ENCODE measurements at places on chromosomes 2 and 18.

DNA sequence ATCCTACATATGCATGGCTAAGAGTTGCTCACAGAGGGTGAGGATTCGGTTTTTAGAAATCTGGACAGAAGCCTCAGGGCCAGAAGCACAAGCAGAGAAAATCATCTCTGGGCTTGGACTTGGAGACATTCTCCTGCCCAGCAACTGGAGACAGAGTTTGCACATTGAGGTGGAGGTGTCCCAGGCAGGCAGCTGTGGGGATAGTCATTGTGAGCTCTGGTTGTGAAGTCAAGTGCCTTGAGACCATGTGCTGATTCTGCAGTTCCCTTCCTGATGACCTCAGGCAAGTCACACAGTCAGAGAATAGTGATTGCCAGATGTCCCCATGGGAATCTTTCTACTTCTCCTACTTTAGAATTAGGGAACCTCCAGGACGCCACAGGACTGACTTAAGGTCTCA, 108.4 kb upstream of the LDAH start:
- no peaks in the 10 kb centered on the region for H3K27me3 ChIP-seq
- no peak overlapping the region for H3K4me3 ChIP-seq
- H3K36me3 ChIP-seq = no peaks in the 10 kb centered on the region
- no peak for DNase-seq
- H3K4me1 ChIP-seq = no peaks in the 10 kb centered on the region

- no peaks in the 10 kb centered on the region for H3K27me3 ChIP-seq
- no peak overlapping the region for H3K27ac ChIP-seq
- no peaks in the 10 kb centered on the region for H3K4me1 ChIP-seq
- no peak for DNase-seq
- no peak overlapping the region for H3K4me3 ChIP-seq
Observed at GRCh38 chr2:173122936-173123335, 47.3 kb downstream of the MAP3K20 start.

GRCh38 chr2:150595803-150596470, 108.5 kb upstream of the RND3 start:
- no peak overlapping the region for H3K4me3 ChIP-seq
- H3K27ac ChIP-seq = no peak overlapping the region
- H3K36me3 ChIP-seq = no peaks in the 10 kb centered on the region
- H3K27me3 ChIP-seq = no peaks in the 10 kb centered on the region

- H3K36me3 ChIP-seq = no peaks in the 10 kb centered on the region
- H3K4me3 ChIP-seq = no peak overlapping the region
- H3K27ac ChIP-seq = no peak overlapping the region
- no peak for DNase-seq
- H3K27me3 ChIP-seq = no peaks in the 10 kb centered on the region
- no peaks in the 10 kb centered on the region for H3K4me1 ChIP-seq
Observed at GRCh38 chr2:138536302-138536701, 34.7 kb downstream of the SPOPL start.

- no peak for DNase-seq
- no peaks in the 10 kb centered on the region for H3K27me3 ChIP-seq
- no peak overlapping the region for H3K4me3 ChIP-seq
- H3K4me1 ChIP-seq = no peaks in the 10 kb centered on the region
Observed at GRCh38 chr2:122643725-122644329, 888.4 kb downstream of the TSN start.

DNA sequence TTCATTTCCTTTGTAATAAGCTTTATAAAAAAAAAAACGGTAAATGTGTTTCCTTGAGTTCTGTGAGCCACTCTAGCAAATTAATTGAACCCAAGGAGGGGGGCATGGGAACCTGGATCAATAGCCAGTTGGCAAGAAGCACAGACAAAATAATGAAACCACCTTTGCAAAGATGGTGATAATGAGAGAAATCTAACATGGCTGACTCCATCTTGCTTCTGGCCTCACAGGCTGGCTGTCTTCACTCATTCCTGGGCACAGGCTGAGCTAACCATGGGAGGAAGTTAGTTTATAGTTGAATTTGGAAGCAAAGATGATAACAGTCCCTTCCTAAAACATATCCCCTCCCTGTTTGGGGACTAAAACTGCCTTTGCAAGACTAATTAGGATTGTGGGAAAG, 95.1 kb downstream of the B3GNT2 start:
- peaks cover 9% of the 10 kb centered on the region for H3K4me1 ChIP-seq
- no peaks in the 10 kb centered on the region for H3K36me3 ChIP-seq
- H3K4me3 ChIP-seq = no peak overlapping the region
- no peaks in the 10 kb centered on the region for H3K27me3 ChIP-seq
- DNase-seq = no peak
- H3K27ac ChIP-seq = no peak overlapping the region

DNA sequence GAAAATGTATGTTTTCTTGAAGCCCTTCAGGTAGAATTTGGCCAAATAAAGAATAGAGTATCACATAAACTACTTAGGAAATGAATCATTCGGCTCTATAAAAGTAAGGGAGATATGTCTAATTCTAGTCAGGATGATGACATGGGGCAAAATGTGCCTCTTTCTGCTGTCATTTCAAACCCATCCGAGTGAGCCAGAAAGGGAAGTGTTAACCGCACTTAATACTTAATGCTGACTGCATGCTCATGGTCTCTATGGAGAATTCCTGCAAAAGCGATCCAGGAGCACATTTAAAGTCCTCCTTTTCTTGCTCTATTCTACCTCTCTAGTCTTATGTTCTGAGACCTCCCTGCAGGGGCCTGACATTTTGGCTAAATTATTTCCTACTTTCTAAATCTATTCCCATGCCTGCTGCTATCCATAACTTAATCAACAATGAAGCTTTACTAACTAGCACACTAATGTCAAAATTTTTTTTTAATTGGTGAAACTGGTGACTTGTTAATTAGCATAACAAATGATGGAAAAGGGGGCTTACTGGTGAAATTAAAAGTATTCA, 127.4 kb downstream of the CDC42EP3 start:
- H3K27ac ChIP-seq = no peak overlapping the region
- H3K4me1 ChIP-seq = no peaks in the 10 kb centered on the region
- H3K4me3 ChIP-seq = no peak overlapping the region
- no peaks in the 10 kb centered on the region for H3K27me3 ChIP-seq

DNA sequence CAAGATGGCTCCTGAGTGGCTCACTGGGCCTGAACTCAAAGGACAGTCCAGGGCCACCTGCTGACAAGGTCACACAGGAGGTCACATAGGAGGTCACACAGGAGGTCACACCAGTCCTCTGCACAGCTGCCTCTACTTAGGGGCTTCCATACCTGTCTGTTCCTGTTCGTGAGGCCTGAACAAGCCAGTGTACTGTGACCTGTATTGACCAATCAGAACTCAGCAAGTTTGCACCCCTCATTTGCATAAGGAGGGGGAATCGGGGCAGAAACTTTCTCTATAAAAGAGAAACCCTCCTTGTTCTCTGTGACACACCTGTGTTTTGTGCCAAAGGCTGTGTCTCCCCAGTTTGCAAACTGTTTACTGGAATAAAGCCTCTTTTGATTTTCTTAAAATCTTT, 478.9 kb downstream of the EIPR1 start:
- DNase-seq = no peak
- no peak overlapping the region for H3K27ac ChIP-seq
- H3K36me3 ChIP-seq = no peaks in the 10 kb centered on the region

GRCh38 chr2:221077799-221078198, 494.3 kb downstream of the EPHA4 start:
- H3K4me1 ChIP-seq = no peaks in the 10 kb centered on the region
- H3K36me3 ChIP-seq = no peaks in the 10 kb centered on the region
- H3K27ac ChIP-seq = no peak overlapping the region
- no peaks in the 10 kb centered on the region for H3K27me3 ChIP-seq

GRCh38 chr2:219954331-219954730, 326.9 kb downstream of the SLC4A3 start:
- no peaks in the 10 kb centered on the region for H3K36me3 ChIP-seq
- no peak overlapping the region for H3K27ac ChIP-seq
- no peak overlapping the region for H3K4me3 ChIP-seq
- H3K4me1 ChIP-seq = no peaks in the 10 kb centered on the region
- DNase-seq = no peak
- H3K27me3 ChIP-seq = no peaks in the 10 kb centered on the region

DNA sequence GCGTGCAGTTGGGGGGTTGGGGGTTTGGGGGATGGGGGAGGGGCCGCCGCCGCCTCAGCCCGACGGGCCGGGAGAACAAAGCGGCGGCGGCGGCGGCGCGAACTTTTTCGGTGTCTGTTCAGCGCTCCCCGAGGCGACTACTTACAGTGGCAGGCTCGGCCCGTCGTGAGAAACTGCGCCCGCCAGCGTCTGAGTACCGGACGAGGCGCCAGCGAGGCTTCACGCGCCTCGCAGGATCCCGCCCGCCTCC, 172 bp downstream of the PRKD3 start:
- H3K36me3 ChIP-seq = no peaks in the 10 kb centered on the region
- peak overlapping the region; percentile 91 for H3K27ac ChIP-seq
- H3K27me3 ChIP-seq = no peaks in the 10 kb centered on the region

- no peaks in the 10 kb centered on the region for H3K27me3 ChIP-seq
- H3K36me3 ChIP-seq = no peaks in the 10 kb centered on the region
- H3K27ac ChIP-seq = no peak overlapping the region
- no peak overlapping the region for H3K4me3 ChIP-seq
- DNase-seq = no peak
- no peaks in the 10 kb centered on the region for H3K4me1 ChIP-seq
Observed at GRCh38 chr18:55489034-55489986, 98.7 kb downstream of the TCF4 start.

GRCh38 chr2:170554278-170554955, 160.7 kb upstream of the SP5 start:
- no peak overlapping the region for H3K4me3 ChIP-seq
- DNase-seq = peak; percentile 53
- H3K27ac ChIP-seq = peak overlapping the region; percentile 46
- H3K4me1 ChIP-seq = peaks cover 4% of the 10 kb centered on the region
- H3K27me3 ChIP-seq = no peaks in the 10 kb centered on the region

GRCh38 chr2:64970495-64970894, 18.7 kb upstream of the SLC1A4 start:
- no peaks in the 10 kb centered on the region for H3K27me3 ChIP-seq
- H3K27ac ChIP-seq = no peak overlapping the region
- no peak for DNase-seq
- H3K4me3 ChIP-seq = no peak overlapping the region
- H3K4me1 ChIP-seq = no peaks in the 10 kb centered on the region

DNA sequence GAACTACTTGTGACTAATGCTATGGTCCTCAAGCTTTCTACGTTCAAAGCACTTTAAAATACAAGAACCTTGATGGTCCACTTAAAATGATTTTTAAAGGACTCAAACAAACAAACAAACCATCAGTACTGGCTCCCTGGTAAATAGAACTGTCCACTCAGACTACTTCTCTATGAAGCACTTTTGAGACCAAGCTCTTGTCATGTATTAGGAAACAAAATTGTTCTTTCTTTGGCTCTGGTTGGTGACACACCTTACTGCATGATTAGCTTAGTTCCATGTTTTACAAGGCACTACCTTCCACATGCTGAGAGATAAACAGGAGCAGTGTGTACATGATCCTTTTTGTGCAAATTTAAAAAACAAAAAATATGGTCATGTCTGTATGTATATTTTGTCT, 19.7 kb downstream of the DARS1 start:
- no peak overlapping the region for H3K4me3 ChIP-seq
- no peaks in the 10 kb centered on the region for H3K27me3 ChIP-seq
- no peak overlapping the region for H3K27ac ChIP-seq
- no peaks in the 10 kb centered on the region for H3K36me3 ChIP-seq

GRCh38 chr2:209960676-209961630, 41.5 kb upstream of the RPE start:
- no peak overlapping the region for H3K27ac ChIP-seq
- no peaks in the 10 kb centered on the region for H3K4me1 ChIP-seq
- H3K36me3 ChIP-seq = no peaks in the 10 kb centered on the region

GRCh38 chr2:104041351-104041750, 812.6 kb upstream of the POU3F3 start:
- no peaks in the 10 kb centered on the region for H3K36me3 ChIP-seq
- H3K4me1 ChIP-seq = no peaks in the 10 kb centered on the region
- DNase-seq = no peak
- no peak overlapping the region for H3K27ac ChIP-seq
- no peak overlapping the region for H3K4me3 ChIP-seq
- no peaks in the 10 kb centered on the region for H3K27me3 ChIP-seq

DNA sequence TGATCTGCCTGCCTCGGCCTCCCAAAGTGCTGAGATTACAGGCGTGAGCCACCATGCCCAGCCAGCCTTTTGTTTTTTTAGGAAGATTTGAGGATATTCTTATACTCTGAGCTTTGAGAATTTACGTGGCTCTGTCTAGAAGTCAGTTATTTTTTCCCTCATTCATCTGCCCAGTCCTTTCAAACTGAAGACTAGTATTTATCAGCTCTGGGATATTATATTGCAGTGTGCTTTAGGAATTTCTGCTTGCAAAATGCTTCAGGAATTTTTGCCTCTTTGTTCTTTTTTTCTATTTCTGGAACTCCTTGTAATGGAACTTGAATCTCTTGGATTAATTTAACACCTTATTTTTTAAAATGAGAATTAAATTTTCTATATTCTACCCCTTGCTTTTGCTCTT, 22.6 kb downstream of the ACSL3 start:
- no peaks in the 10 kb centered on the region for H3K27me3 ChIP-seq
- no peak overlapping the region for H3K4me3 ChIP-seq
- no peaks in the 10 kb centered on the region for H3K36me3 ChIP-seq

GRCh38 chr2:130981667-130982066, 111.6 kb downstream of the FAM168B start:
- H3K4me1 ChIP-seq = no peaks in the 10 kb centered on the region
- no peak overlapping the region for H3K27ac ChIP-seq
- no peaks in the 10 kb centered on the region for H3K36me3 ChIP-seq
- H3K4me3 ChIP-seq = no peak overlapping the region
- H3K27me3 ChIP-seq = no peaks in the 10 kb centered on the region

DNA sequence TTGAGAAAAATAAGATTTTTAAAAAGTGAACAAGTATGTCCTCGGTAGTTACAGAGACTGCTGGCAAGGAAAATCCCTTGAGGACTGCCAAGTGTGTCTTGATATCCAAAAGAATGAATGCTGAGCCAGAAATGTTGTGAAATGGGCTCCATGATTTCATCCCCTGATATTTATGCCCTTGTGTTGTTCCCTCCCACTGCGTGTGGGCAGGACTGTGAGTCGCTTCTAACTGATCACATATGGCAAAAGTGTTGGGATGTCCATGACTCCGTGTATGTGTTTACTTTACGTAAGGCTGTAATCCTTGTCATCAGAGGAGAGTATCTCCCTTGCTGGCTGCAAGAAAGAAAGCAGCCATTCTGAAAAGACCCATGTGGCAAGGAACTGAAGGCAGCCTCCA, 285.1 kb downstream of the SS18 start:
- H3K27me3 ChIP-seq = no peaks in the 10 kb centered on the region
- no peak for DNase-seq
- no peak overlapping the region for H3K27ac ChIP-seq
- H3K4me1 ChIP-seq = no peaks in the 10 kb centered on the region
- no peaks in the 10 kb centered on the region for H3K36me3 ChIP-seq
- no peak overlapping the region for H3K4me3 ChIP-seq

- H3K27ac ChIP-seq = peak overlapping the region; percentile 41
- H3K4me1 ChIP-seq = no peaks in the 10 kb centered on the region
- no peak for DNase-seq
- H3K4me3 ChIP-seq = no peak overlapping the region
Observed at GRCh38 chr18:323253-323622, 55.4 kb upstream of the THOC1 start.
